Lower leg skin (tissue), 4 donors: ENCODE measurements at places on chromosomes 5 and 9. TPM values are rescaled to one million over a fixed set of nuclear protein-coding genes. Genes with fewer than 3 reads are reported as not detected.

DNA sequence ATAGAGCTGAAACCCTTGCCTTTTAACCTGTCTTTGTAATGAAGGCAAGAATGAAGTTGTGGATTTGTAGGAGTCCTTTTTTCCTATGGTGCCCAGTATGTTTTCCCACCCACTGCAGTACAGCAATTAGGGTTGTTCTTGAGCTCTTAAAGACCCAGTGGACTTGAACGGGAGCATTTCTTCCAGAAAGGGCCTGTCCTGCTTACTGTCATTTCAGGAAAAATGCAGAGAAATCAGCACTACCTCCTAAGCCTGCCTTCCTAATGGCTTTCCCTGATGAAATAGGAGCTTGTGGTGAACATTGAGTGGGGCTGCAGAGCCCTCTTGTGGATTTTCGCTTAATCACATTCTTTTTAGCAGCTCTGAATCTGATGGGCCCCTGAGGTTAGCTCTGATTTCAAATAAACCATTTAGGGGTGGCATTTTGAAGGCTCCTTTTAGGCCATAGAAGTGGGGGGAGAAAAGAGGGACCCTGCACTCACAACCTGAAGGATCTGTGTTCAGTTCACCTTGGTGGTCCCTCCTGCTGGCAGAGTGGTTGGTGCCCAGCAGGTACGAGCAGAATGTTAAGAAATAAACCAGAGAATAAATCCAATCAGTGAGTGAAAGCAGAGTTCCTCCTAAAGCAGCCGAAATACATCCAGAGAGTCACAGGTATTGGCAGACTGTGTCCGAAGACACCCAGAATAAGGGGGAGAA lies 188.0 kb upstream of the KLF9 start:
- no peak for DNase-seq

The RIMOC1 gene
- total RNA-seq, result 19.1 TPM

DNA sequence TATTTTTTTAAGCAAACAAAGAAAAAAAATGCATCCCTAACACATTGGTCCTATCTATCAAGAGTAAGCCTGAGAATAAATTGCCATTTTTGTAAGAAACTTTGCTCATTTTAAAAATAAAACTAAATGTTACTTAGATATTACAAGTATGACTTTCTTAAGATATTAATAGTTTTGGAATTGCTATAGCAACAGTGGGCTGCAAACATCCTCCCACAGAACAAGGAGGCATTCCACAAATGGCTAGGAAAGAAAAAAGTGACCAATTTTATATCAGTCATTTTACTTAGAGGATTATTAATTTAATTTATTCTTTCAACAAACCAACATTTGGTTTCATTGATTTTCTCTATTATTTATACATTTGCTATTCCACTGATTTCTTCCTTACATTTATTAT lies 63.7 kb downstream of the LURAP1L start:
- no peak for DNase-seq

DNA sequence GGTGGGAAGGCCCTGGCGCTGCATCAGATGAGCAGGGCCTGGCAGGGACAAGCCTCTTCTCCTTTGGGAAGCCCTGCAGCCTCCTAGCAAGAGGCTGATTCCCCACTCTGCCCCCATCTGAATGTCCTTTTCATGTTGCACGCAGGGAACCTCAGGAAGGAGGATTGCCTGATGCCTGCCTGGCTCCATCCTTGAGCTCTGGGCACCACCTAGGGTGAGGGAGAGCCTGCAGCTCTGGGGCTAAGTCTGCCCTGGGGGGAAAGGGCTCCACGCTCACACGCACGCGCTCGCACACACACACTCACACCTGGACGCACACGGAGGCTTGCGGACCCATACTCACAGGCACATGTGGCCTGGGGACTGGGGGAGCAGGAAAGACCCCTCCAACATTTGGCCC lies 86.6 kb downstream of the LMX1B start:
- no peak for DNase-seq

DNA sequence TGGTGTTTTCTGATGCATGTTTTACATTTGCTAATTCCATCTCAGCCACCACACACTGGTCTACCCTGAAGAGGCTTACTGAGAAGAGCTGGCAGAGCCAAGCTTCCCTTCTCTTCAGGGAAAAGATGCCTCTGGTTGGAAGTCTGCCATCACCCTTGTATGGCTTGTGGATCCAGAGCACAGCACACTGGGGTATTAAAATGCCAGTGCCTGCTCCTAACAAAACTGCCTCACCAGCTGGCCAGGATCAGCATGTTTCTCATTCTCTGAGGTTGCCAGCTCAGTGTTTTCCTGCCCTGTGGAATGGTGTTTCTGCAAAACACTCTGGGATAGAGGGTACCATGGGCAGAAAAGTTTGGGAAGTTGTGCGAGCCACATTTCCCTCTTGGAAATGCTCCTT lies 31.6 kb upstream of the ZNF618 start:
- DNase-seq, result no peak

- DNase-seq, result no peak
Measured at GRCh38 chr5:109567374-109568044, 122.2 kb upstream of the MAN2A1 start.

- DNase-seq, result peak; percentile 90
Measured at GRCh38 chr5:56480705-56481427, 247.7 kb upstream of the ANKRD55 start.

- no peak for DNase-seq
Measured at GRCh38 chr9:95506678-95507463, 9.9 kb downstream of the PTCH1 start.

The SCGB3A2 gene
- not detected for total RNA-seq

DNA sequence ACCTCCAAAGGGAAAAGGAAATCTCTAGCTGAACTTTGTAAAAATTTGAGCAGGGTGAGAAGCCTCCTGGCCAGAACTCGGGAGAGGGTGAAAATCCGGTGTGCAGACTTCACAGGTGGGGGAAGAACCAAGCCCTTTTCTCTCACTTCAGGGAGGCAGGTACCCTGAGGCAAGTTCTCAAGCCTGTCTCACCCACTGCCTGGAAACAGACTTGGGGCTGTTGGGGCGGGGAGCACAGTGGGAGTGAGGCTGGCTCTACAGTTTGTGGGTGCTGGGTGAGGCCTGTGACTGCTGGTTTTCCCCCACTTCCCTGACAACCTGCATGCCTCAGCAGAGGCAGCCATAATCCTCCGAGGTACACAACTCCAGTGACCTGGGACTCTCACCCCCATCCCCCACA lies 187.1 kb downstream of the KIF4B start:
- no peak for DNase-seq

The MRPS2 gene
- total RNA-seq, result 55.6 TPM

GRCh38 chr9:14373706-14374105 lies 59.8 kb upstream of the NFIB start:
- DNase-seq, result no peak

GRCh38 chr5:164921722-164922121 lies 1416.3 kb downstream of the MAT2B start:
- DNase-seq, result no peak

The FCN2 gene
- 0.29 TPM for total RNA-seq

GRCh38 chr5:152638996-152639552 lies 234.0 kb upstream of the NMUR2 start:
- DNase-seq, result no peak

The SPATA9 gene
- not detected for total RNA-seq

DNA sequence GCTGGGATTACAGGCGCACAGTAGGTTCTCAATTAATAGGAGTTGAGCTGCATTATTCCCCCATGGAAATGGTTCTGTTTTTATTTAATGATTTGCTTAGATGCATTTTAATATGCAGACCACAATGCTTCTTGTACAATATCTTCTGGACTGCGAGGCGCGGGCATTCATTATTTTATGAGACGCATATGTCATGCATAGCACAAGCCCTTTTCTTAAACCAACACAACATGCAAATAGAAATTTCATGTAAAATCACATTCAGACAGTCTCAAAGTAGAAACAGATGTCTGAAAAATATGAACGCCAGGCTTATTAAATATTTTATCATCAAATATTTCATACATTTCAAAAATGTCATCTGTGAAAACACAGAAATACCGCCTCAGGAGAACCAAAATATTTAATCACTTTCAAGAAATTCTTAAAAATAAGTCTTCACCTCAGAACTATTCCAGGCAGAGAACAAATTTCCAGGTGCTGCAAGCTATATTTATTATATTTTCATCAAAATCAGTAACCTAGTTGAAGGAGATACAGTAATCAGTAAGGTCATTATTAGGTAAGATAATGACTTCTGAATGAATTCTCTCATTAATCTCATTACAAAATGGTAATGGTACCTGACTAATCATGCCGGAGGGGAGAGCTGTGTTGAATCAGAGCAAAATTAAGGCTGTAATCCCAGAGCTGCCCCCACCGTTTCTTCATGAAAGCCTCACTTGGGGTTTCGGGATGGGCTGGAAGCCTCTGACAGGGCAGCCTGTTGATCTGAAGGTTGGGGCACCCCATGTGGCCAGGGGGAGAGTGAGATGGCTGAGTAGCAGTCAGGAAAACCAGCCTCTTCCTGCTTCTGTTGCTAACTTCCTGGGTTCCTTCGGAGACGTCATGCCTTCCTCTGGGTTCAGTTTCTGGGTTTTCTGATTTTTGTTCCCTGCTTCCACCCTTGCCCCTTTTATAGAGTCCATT lies 133.9 kb upstream of the ZNF618 start:
- no peak for DNase-seq

DNA sequence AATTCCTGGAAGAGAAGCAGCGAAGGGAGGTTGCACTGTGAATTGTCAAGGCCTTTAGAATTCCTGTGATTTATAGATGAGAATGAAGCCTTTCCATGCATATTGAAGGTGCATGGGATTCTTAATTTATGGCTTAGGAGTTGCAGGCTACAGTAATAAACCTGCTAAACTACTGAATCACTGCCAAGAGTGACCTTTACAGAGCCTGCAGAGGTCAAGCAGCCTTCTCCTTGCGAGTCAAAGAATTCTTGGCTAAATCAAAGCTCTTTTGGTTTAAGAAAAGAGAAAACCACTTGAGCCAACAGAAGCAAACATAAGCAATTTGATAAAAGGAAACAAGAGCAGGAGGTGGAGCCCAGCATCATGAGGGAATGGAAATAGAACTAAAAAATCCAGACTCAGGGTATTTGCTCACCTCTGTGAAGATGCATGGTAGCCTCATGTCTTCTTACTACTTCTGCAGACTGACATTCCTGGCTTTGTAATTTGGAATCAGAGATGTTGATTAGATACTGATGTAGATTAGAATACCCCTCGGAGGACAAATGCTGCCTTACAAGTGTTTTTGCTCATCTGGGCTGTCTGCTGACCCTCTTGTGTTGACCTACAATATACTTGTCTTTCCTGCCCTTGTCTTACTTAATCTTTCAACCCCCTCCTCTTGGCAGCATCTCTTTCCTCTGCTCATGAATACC lies 90.3 kb upstream of the IFNK start:
- no peak for DNase-seq

DNA sequence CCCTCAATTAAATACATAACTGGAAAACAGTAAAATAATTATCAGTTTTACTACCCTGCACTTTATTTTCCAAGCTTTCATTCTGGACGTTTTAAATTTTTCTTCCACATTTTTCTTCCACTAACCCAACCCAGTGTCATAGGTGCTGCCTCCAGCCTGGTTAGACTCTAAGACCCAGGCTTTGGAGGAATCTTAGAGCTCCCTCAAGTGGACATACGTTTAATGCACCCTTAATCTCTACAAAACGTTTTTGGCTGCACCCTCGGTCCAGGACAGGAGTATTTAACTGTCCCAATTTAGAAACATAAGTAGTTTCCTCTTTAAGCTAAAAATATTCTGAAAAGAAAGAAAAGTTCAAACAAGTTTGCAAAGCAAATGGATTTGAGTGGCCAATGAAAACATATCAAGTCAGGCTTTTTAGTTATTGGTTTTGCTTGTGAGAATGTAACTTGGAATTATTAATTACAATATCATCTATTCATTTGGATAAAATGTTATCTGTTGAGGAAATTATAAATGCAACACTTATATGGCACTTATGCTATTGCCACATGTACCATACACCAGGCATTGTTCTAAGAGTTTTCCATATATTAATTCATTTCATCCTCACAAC lies 38.9 kb downstream of the CDH6 start:
- DNase-seq, result no peak

- DNase-seq, result no peak
Measured at GRCh38 chr5:124641154-124641792, 105.2 kb downstream of the ZNF608 start.

The MYMK gene
- not detected for total RNA-seq

The PCDHGA5 gene
- 3.4 TPM for total RNA-seq

The BSPRY gene
- total RNA-seq, result 41.1 TPM

The FSTL4 gene
- total RNA-seq, result 5.7 TPM

GRCh38 chr9:125409217-125409636 lies 147.6 kb downstream of the GAPVD1 start:
- no peak for DNase-seq

The WNT8A gene
- total RNA-seq, result not detected

DNA sequence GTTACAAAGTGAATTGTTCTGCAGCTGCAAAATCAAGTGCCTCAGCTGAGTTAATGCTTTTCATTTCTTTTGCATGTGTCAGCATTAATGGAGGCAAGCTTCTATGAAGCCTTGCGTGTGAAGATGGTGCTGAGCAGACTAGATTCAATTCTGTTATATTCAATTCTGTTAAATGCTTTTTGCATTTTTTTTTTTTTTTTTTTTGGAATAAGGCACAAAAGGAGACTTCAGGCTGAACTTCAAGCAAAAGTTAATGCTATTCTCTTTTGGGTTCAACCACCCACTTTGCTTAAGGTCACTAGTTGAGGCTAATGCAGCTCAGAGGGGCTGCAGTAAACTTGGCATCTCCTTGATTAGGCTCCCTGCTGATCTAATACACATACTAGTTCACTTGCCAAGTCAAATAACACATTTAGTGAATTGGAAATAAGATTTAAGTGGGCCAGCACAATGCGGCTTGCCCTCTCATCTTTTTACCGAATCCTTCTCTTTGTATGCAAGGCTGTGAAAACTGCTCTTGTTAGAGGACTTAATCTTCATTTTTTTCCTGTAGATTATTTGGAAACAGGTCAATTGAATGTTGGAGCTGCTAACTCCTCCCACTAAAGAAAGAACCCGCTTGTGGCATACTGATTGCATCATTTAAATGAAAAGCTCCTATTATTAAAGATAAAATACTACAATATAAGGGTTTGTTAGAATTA lies 1020.2 kb downstream of the NR2F1-AS1 start:
- DNase-seq, result no peak

- no peak for DNase-seq
Measured at GRCh38 chr9:129321286-129322021, 143.4 kb upstream of the IER5L start.
